ENCODE measurements at places on chromosomes 6 and 20.

DNA sequence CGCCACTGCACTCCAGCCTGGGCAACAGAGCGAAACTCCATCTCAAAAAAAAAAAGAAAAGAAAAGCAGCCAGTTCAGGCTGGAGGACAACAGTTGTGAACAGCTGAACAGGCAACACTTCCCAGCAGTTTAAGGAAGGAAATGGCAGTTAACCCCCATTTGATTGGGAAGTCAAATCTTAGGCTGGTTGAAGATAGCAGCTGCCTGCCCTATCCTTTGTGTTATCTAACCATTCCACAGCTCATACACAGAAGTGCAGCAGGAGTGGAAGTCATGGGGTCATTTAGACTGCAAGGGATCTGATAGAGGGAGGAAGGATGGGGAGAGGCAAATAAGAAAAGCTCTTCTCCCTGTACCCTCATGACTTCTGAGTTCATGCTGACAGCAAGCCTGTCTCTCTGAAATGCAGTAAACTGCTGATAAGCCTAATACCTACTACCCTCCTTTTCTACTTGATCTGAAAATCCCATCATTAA lies 35.3 kb downstream of the KCTD20 start:
- DNase-seq: no peak

DNA sequence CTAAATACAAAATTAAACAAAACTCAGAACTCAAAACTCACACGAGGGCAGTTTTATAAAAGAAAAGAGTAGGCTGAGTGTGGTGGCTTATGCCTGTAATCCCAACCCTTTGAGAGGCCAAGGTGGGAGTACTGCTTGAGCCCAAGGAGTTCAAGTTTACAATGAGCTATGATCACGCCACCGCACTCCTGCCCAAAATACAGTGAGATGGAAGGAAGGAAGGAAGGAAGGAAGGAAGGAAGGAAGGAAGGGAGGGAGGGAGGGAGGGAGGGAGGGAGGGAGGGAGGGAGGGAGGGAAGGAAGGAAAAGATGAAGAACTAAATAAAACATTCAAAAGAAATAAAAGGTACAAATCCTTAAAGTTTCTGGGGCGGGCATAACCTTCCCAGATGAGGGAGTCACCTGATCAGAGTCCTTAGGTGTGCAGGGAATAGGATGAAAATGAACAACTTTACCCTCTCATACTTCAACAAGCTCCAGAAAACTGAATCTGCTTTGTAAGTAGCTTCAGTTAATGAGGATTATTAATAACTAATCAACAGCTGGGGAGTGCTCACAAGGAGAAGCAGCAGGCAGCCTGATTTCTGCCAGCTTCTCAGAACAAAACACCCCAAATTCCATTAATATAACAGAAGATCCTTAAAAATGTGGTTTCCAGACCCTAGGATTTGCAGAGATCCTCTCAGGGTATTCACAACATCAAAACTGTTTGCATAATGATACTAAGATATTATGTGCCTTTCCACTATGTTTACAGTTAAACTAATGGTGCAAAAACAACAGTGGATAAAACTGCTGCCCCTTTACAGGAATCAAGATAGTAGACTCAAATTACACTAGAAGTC lies 21.8 kb downstream of the LMBRD1 start:
- no peak for DNase-seq

- DNase-seq: no peak
Observed at GRCh38 chr6:36118550-36119107, 11.7 kb upstream of the MAPK13 start.

DNA sequence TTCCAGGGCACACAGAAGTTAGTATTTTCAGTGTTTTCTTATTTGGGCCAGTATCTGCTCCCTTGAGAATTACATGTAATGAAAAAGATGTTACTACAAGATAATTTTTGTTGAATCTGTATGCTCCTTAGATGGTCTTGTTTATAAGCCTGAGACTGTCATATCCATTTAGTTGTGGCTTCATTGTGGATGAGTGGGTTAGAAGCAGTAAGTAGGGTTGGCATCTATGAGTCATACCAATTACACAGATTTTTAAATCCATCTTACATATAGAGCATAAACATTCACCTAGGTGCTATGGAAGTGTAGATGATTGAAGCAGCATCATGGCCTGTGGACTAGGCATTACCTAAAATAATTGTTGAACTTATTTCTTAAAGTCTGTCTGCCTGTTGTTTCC lies 13.5 kb upstream of the BAG2 start:
- no peak for DNase-seq

DNA sequence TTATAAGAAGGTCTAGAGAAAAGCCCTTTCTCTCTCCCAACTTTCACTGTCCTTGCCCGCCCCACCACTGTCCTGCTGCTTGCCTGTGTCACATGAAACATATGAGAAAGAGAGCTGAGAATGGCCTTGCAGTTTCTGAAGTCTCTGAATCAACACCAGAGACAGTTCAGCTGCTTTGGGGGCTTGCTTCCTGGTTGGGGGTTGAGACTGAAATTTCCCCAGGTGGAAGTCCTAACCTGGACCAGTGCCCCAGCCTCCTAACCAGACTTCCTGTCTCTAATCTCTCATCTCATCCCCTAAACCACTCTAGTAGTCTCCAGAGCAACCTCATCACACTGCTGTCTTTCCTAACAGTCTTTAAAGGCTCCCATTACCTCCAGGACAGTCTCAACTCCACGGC lies 10.7 kb downstream of the TRAM2 start:
- no peak for DNase-seq

DNA sequence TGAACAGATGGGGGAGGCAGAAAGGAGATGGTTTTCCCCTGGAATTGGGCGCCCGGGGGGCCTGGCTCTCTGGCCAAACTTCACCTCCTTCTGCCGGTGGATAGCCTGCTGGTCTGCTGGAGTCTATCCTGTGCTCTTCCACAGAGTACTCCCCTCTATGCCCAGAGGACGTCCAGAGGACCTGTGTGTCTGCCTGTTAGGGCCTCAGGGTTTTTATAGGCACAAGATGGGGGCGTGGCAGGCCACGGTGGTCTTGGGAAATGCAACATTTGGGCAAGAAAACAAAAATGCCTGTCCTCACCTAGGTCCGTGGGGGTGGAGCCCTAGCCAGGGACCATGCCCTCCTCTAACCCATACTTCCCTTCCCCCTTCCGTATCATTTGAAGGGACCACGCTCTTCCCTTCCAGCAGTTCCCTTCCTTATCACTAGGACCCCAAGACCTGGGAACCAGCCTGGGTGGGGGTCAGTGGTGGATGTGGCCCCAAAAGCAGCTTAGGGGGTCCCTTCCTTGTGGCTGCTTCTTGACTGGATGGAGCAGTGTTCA lies 53.6 kb upstream of the ZNF337 start:
- no peak for DNase-seq

DNA sequence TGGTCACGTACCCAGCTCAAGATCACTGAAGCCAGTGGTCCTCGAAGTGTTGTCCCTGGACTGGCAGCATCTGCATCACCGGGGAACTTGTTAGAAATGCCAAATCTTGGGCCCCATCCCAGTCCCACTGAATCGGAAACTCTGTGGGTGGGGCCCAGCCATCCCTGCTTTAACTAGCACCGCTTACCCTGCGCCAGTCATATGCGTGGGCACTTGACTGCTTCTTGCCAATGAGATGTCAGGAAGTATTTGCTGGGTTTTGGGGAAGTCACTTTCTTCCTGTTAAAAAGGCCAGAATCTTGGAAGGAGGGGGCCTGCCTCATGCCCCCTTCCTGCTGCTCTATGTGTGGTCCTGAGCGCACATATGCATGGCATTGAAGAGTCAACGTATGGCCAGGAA lies 11.7 kb upstream of the SULF2 start:
- no peak for DNase-seq

DNA sequence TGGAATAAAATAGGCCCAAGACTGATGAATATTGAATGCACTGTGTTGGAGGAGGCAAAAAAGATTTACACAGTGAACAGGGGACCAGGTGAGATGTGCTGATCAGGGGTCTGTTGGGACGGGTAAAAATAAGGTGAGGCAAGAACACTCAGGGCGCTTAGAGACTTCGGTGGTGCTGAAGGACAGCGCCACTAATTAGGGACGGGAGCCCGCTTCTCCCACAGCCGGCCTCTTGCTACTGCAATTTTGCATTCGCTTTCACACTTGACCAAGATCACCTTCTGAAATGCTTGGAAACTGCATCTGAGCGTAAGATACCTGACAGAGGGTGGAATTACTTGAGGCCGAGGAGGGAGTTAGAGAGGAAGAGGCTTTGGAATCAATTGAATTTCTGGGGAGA lies 7.3 kb downstream of the TFAP2D start:
- no peak for DNase-seq

DNA sequence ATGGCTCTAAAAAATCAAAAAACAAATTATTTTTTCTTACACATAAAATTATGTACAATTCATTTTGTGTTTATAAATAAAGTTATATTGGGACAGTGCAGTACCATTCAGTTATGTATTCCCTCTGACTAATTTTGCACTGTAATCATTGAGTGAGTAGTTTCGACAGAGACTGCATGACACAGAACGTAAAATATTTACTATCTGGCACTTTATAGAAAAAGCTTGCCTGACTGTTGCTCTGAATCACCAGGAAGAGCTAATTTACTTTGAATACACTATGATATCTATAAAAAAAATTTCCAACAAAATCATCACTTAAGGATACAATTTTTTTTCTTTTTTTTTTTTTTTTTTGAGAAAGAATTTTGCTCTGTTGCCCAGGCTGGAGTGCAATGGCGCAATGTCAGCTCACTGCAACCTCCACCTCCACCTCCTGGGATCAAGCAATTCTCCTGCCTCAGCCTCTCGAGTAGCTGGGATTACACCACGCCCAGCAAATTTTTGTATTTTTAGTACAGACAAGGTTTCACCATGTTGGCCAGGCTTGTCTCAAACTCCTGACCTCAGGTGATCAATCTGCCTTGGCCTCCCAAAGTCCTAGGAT lies 11.0 kb upstream of the KHDC1L start:
- peak; percentile 33 for DNase-seq

DNA sequence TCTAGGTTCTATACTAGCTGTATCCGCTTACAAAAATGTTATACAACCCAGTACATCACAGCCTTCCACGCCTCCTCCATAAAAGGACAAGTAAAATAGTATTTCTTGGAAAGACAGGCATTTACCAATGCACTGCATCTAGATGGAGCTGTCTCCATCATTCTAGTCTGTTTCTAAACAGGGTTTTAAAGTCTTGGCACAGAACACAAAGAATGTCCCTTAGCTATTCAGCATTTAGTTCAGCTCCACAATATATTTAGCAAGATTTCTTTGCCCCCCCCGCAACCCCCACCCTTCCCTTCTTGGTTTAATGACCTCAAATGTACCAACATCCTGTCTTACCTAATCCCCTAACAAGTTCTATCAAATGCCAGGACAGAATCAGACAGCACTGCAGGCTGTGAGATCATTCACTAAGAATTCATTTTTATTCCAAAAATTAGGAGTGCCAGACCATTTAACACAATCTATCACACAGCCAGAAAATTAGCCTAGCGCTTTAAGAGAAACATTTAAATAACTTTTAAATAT lies 198.6 kb downstream of the BACH2 start:
- no peak for DNase-seq

DNA sequence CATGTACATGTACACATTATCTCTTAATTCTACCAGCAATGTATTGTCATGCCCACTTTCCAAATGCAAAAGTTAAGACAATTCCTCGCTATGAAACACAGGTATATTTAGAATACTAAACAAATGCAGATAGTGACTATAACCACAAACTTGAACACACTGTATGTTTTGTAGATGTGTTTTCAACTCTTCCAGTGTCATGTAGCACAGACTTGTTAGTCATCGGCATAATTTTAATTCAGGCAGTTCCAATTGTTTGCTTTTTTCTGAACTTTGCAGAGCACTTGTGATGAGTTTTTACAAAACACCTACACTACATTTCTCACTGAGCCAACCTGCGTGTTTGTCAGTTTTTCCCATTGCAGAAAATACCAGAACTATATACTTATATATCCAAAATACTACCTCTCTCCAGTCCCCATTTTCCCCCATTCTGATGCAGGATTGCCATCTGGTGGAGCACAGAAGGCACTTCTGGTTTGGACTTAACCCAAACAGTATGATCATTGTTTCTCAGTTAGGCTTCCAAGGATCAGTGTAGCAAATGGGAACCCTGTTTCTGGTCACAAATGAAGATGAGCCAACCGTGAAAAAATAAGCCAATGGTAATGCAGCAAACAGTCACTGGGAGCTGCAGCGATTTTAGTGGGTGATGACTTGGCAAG lies 143.4 kb downstream of the ADGRB3 start:
- peak; percentile 4 for DNase-seq

- no peak for DNase-seq
Observed at GRCh38 chr20:52619101-52619500, 353.1 kb upstream of the TSHZ2 start.

GRCh38 chr6:8651998-8652397 lies 216.7 kb upstream of the SLC35B3 start:
- no peak for DNase-seq

DNA sequence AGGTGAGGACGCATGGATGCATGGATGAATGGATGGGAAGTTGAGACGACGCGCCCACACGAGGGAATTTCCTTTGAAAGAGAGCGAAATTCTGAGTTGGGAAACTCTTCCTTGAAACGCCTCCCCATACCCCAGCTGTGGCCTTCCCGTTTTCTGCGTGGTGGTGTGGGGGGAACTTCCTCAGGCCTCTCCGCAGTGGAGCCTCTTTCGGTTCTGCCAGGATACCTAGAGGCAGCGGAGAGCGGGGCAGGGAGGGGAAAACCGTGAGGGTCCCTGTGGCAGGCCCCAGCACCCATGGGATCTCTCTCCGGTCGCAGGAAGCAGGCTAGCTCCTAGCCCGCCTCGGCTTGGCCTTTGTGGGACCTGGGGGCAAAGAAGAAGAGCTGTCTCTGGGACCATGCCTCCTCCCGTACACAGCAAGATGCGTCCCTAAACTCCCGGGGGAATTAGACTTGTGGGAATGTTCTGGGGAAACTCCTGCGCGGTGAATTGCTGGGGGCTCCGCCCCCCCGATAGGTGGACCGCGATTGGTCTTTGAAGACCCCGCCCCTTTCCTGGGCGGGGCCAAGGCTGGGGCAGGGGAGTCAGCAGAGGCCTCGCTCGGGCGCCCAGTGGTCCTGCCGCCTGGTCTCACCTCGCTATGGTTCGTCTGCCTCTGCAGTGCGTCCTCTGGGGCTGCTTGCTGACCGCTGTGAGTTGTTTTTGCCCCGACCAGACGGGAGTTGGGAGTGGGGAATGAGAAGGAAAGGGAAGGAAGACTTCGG lies at the start of gene CD40:
Gene CD40 (plus strand): TSS at position 611 of the 764 bp plus-strand sequence. CDS start 30 bp downstream, at position 641.
- no peak for DNase-seq

GRCh38 chr6:47729019-47729418 lies 30.6 kb downstream of the ADGRF4 start:
- peak; percentile 9 for DNase-seq

DNA sequence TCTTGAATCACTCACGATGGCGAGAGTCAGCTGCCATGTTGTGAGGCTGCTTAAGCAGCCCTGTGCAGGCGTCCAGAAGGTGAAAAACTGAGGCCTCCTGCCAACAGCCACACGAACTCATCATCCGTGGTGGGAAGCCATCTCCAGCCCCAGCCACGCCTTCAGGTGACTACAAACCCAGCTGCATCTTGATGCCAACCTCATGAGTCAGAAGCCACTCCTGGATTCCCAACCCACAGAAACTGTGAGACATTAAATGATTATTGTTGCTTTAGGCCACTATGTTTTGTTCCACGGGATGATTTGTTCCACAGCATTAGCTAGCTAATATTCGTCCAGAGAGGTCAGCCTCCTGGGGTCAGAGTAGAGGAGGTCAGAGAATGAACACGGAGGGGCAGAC lies 80.5 kb downstream of the SNX5 start:
- DNase-seq: no peak
